ENCODE measurements at places on chromosomes 1 and 21.

DNA sequence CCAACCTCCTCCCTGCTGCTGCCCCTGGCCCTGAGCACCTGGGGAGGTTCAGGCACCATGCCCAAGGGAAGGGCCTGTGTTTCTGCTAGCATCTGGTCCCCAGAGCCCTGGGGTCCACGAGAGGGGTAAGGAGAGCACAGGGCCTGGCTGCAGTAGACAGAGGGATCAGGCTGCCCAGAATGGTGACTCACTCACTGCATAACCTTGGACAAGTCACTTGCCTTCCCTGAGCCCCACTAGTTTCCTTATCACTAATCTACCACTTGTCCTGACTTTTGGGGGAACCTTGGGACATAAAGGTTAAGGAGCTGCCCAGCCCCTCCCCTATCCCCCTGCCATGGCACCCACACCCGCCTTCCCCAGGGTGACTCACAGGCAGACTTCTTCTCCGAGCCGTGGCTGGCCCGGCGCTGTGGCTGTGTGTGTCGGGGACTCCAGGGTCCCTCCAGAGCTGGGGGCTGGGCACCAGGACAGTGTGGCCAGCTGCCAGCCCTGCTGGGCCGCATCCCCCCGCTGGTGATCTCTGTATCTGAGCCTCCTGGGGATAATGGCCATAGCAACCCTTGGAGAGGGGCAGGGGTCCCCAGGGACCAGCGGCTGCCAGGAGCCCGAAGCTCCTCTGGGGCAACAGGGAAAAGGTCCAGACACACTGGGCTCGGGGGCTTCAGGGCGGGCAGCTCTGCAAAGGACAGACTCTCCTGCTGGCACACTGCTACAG is 4.0 kb downstream of the ARHGEF19 start:
- no peak for DNase-seq

- no peak for DNase-seq
These were observed 442.6 kb downstream of the DSCAM start for GRCh38 chr21:40404396-40404800.

GRCh38 chr1:192949783-192950182 is 109.4 kb downstream of the UCHL5 start:
- DNase-seq = no peak

DNA sequence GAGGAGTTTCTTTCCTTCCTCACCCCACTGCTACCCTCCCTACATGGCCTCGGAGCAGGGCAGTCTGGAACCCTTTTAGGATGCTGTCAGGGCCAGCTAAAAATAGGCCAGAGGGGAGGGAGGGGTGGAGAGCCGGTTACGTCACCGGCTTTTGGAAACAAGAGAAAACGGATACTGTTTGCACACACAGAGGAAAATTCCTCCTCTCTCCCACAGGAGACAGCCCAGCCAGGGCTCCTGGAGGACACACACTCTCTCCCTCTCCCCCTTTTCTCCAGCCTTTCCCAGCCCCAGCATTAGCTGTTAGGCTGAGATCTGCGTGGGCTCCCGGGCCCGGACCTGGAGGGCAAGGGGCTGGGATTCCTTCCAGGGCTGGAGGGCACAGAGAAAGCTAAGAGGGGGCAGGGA is 20.0 kb upstream of the ALDH4A1 start:
- DNase-seq = no peak

DNA sequence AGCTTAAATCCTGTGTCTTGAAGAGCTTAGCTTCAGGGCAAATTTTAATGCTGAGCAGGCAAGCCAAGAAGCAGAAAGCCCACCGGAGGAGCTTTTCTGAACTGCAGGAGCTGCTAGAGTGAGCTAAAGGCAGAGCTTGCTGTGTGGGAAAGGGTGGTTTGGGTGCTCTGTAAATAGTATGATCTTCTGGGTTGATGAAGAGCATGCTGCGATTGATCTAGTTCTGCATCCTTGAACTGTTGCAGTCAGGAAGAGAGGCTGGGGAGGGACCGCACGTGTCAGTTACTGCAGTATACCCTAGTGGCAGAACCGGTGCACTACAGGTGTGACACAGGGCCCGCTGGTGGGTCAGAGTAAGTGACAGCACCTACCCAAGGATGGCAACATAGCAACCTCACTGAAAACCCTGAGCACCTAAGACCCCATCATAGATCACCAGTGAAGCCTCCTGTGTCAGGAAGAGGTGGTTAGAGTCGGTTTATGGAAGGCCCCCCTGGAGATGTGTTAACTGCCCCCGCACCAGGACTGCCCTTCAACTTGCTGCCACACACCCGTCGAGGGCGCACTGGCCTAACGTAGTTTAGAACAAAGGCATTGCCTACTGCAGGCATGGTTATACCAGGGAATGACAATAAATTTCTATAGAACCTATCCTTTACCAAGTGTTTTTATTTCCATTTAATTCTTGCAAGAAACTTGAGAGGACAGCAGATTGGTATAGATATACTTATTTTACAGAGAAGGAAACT is 146.0 kb upstream of the KIAA0040 start:
- DNase-seq = peak; percentile 84

DNA sequence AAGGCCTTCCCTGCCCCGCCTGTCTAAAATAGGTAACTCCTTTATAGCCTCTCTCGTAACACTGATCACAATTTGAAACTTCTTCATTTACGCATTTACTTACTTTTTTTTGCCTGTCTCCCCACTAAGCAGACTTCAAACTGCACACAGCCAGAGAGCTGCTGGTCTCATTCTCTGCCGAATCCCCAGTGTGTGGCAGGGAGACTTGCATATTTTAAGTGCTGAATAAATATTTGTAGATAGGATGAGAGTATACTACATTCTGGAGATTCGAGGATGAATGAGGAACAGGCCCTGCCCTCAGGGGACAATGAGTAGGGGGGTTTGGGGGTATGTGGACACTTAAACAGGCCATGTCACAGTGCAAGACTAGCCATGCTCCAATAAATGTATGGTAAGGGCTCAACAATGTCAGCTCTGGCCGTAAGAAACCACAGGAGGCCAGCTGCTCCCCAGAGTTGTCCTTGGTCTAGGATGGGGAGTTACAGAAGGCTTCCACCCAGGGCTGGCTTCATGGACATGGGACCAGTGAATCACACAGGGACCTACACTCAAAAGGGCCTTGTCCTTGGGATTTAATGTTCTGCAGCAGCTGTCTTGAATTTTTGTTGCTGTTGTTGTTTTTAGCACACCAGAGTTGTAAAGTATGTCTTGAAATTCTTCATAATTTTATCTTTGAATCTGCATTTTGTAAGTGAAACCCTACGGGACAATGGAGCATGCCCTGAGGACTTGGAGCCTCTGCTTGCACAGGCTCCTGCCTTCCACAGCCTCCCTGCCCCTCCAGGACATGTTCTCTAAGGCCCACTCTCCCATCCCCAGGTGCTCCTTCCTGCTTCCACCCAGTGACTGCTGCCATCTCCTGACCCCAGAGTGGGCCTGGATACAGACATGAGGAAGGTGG is 8.5 kb downstream of the DIO1 start:
- DNase-seq = no peak

DNA sequence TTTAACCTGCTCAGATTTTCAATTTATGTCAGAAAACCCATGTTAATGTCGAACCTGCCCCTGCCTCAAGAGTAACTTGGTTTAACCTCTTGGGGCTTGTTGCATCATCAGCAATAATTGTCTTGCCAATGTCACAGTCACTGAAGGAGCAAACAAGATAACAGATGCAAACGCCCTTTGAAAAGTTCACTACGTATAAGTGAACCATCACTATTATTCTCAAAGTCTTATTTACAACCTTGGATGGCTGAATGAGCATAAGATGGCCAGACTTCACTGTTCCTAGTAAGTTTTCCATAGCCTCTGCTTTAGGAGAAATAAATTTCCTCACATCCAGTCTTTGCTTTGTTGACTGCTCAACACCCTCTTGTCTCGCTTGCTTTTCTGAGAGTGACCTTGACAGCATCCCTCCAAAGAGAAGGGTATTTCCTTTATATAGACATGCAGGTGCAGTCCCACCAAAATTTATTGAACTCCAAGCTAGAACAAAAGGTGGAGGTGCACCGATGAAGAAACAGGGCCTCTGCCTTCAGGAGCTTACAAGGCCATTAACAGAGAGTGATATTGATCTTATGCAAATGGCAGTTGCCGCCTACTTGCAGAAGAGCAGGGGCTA is 749 bp upstream of the LRIG2 start:
- no peak for DNase-seq

DNA sequence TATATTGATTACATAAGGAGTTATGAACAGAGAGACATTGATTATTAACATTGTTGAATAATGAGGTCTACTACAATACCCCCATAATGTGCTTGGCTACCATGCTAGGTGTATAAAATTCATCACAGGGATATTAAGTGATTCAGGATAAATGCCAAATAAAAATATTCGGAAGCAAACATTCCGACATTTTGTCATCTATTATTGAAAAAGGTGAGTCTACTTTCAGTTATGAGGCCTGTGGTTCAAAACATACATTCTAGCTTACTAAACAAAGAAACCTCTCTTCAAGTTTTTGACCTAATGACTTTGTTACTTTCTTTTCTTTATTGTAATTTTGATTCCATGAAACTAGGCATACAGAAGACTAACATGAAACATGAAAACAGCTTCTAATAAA is 190.3 kb upstream of the GREM2 start:
- DNase-seq = no peak

GRCh38 chr1:247100676-247101279 is 3.4 kb downstream of the ZNF669 start:
- DNase-seq = no peak

- no peak for DNase-seq
These were observed 15.1 kb downstream of the OR6F1 start for GRCh38 chr1:247701338-247701737.

GRCh38 chr1:11342621-11343032 is 69.6 kb downstream of the UBIAD1 start:
- DNase-seq = no peak

GRCh38 chr1:10250663-10251062 is 40.3 kb downstream of the KIF1B start:
- no peak for DNase-seq

- no peak for DNase-seq
These were observed 6.1 kb downstream of the SH2D1B start for GRCh38 chr1:162405800-162406199.

GRCh38 chr1:118985640-118986554 is 2.2 kb downstream of the TBX15 start:
- no peak for DNase-seq

Measured in NAMALWA (cell line).